Renal cortical epithelial cell (primary cell): ENCODE measurements at places on chromosomes 13 and 19. TPM values are rescaled to one million over a fixed set of nuclear protein-coding genes. Genes with fewer than 3 reads are reported as not detected.

The UPF1 gene
- total RNA-seq: 42.2 and 106 TPM in 2 replicates

- no peak for DNase-seq
Measured at GRCh38 chr19:50457300-50457699, 19.0 kb upstream of the EMC10 start.

- no peak for DNase-seq
Measured at GRCh38 chr13:29936051-29936813, 85.8 kb upstream of the UBL3 start.

DNA sequence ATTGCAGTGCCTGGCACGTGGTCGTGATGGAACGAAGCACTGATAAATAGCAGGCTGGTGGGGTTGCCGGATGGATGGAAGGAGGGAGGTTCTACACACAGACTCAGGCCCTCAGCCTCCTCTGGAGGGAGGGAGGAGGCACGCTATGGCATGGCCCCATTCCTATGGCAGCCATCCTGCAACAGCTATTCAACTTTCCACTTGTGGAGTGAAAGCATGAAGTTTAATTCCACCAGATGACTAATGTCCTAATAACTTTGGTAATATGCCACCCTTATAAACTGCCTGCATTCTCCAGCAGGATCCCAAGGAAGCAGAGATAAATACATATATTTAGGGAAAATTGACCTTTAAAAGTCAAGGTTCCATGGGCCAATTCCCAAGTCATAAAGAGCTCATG, 92.4 kb downstream of the KL start:
- DNase-seq: no peak

DNA sequence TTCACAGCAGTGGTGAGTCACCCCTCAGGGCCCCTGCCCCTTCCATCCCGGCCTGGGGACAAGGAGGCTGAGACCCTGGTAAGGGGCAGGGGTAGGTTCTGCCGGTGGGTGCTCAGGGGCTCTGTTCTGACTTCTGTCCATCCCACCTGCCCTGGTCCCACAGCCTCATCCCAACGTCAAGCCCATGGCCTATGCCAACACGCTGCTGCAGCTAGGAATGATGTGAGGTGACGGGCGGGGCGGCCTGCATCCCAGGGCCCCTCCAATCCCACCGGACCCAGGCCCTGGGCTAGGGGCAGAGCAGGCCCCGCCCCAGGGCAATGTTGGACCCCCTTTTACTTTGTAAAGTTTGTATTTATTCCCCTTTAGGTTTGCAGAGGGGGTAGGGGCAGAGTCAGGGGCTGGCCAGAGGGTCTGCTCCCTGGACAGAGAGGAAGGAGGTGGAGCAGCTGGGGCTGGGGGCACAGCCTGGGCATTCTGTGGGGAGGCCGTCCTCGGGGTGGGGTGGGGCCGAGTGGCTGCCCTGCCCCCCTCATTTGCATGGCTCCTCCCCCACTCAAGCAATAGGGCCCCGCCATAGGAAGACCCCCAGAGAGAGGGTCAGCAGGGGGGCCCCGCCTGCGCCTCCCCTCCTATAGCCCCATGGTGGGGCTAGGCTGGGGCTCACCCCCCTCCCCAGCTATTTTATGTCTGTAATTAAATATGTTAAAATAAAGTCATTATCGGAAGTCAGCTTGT, 23.1 kb downstream of the CCDC8 start:
- DNase-seq: no peak
